Hematopoietic multipotent progenitor cell treated with erythropoietin and hydrocortisone succinate and interleukin-3 and kit ligand, for 6 days (in vitro differentiated cells): ENCODE measurements at places on chromosomes 1 and 21.
A peak's percentile ranks its signal among the peaks of the same experiment; 100 is the strongest.

GRCh38 chr1:64933296-64934070 lies 32.9 kb downstream of the JAK1 start:
- peak; percentile 34 for DNase-seq

- peak; percentile 90 for DNase-seq
Measured at GRCh38 chr1:160830321-160831153, 32.1 kb downstream of the CD244 start.

DNA sequence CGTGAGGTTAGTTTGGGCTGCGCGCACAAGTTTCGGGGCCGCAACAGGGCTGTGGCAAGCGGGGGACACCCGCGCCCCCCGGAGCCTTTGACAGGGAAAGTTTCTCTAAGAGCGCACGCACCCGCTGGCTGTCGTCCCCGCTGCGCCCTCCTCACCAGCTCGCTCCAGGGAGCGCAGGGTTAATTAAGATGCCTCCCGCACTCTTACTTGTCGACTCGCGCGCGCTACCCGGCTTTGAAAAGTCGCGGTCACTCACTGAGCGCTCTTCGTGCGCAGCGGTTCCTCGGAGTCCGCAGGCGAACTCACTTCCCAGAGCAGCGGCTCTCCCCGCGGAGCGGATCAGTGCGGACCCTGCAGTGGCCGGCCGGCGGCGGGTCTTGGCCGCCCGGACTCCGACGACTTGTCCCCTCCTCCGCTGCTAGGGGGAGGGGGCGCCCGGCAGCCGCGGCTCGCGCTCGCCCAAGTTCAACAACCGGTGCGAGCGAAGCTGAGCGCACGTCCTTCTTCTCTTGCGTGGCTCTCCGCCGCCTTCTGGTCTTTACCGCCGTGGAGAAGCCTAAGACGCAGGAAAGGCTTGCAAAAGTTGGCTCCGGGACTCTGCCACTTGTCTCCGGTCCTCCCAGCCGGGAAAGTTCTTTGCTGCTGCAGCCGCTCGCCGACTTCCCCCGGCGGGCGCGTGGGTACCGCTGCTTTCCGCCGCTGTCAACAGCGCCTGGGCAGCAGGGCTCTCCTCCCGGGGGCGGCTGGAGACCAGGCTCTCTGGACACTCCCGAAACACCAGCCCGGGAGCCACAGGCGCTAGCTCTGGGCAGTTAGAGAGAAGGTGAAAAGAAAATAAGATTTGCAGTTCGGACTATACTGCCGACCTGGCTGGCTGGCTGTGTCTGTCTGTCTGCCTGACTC lies 506 bp downstream of the JUN start:
- peak; percentile 47 for DNase-seq

DNA sequence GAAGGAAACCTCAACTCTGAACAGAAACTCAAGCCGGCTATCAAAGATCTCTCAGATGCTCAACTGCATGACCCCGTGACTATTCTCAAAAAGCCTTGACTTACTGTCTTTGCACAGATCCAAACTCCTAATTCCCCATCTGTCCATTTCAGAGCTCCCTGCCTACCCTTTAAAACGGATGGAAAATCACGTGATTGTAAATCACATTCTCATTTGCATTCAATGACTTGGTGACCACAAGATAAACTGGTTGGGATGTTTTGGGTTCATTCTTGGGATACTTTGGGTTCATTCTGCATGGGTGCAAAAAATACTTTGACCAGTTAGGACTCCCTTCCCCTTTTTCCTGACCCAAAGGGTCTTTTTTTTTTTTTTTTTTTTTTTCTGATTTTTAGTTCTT lies 41.3 kb upstream of the RUNX1 start:
- no peak for DNase-seq

GRCh38 chr1:59414406-59415133 lies 117.7 kb downstream of the FGGY start:
- DNase-seq = no peak

- DNase-seq = no peak
Measured at GRCh38 chr1:44174630-44175029, 33.2 kb upstream of the KLF18 start.

DNA sequence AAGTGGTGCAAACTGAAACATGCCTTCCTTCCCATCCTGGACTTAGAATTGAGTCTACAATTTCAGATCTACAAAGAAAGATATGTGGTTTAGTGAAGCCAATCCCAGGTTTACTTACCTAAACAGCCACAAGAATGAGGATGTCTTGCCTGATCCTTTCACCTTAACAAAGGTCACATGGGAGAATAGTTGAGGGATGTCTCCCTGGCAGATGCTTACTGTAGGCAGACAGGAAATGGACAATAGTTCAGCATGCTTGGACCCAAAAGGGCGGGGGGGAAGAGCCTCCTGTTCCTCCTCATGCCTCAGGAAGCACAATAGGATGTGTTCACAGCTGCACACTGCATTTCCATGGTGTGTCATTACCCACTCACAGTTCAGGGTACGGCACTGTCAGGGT lies 492.7 kb upstream of the USP24 start:
- no peak for DNase-seq

DNA sequence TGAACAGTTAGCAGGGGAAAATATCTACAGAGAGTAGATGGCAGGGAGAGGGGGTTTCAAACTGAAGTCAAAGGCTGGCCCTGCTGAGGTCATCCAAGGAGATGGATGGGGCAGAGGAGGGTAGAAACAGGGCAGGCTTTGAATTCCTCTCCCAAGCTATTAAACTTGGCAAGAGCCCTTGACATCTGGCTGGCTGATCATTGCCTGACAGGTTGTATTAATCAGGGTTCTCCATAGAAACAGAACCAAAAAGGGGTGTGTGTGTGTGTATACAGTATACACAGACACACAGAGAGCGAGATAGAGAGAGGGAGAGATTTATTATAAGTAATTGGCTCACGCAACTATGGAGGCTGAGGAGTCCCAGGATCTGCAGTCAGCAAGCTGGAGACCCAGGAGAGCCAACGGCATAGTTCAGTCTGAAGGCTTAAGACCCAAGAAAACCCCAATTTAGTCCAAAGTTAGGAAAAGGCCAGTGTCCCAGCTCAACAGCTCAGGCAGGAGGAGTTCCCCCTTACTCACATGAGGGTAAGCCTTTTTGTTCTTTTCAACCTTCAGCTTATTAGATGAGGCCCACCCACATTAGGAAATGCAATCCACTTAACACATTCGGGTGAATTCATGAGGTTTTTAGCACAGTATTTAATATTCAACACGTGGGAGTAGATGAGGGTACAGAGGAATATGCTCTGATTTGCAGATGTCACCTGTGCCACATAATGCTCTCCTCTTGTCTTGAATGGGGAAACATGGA lies 46.7 kb upstream of the HAO2 start:
- no peak for DNase-seq

GRCh38 chr1:198267921-198268320 lies 111.1 kb downstream of the NEK7 start:
- DNase-seq = no peak
